ENCODE measurements at places on chromosomes 1 and 21. TPM values are rescaled to one million over a fixed set of nuclear protein-coding genes. Genes with fewer than 3 reads are reported as not detected.

The HJV gene
- polyA plus RNA-seq, result 173 TPM

The OR2M3 gene
- polyA plus RNA-seq, result 0.01 TPM

DNA sequence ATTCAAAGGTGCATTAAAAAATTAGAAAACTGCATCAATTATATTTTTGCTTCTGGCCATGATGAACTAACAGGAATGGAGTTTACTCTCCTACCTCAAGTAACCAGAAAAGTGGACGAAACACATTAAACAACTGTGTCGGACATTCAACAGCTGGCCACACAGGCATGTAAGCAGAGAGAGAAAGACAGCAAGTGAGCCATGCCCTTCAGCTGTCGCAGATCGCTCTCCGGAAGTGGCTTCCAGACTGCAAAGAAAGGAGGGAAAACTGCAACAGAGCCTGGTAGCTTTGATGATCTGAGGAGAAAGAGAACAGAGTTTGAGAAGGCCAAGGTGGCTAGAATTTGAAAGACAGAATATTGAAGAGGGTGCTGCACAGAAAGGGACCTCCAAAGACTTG, 557.2 kb downstream of the MATN1 start:
- no peak for DNase-seq

DNA sequence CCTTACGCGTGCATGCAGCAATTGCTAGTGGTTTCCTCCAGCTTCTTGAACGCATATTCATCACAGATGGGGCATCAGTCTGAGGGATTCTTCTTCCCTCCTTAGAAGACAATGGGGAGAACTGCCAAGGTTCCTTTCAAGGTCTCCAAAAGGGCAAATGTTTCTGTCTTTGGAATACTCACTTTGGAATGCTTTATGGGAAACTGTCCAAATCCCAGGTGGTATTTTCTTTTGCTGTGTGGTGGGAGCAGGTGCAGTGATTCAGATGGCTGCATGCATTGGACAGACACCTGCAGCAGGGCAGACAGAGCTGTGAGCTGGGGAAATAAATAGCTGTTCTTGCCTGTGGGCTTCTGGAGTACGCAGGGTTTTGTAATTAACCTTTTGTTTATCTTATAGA, 40.5 kb downstream of the URB2 start:
- peak; percentile 34 for DNase-seq

GRCh38 chr1:39369565-39369964, 121.9 kb upstream of the BMP8A start:
- no peak for DNase-seq

GRCh38 chr1:210061992-210062391, 124.0 kb downstream of the SYT14 start:
- no peak for DNase-seq

GRCh38 chr1:184822267-184822666, 67.6 kb upstream of the EDEM3 start:
- DNase-seq, result no peak

All from muscle of back (tissue), 13 donors.